ENCODE measurements at places on chromosomes 2 and 18.
A peak's percentile ranks its signal among the peaks of the same experiment; 100 is the strongest.

DNA sequence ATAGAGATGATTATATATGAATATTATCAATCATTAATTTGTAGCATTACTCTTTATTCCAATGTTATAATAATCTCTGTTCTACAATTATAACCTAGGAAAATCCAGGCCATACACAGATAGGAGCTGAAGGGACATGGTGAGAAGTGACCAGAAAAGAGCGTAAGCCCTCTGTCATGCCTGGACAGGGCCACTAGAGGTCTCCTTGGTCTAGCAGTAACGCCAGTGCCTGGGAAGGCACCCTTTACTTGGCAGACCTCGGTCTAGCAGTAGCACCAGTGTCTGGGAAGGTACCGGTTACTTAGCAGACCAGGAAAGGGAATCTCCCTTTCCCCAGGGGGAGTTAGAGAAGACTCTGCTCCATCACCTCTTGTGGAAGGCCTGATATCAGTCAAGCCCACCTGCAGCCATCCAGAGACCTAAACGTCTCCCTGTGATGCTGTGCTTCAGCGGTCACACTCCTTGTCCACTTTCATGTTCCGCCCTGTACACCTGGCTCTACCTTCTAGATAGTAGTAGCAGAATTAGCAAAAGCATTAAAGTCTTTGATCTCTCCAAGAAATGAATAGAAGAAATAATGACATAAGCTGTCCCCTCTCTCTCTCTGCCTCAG is 447.5 kb upstream of the FSIP2 start:
- no peak for DNase-seq

GRCh38 chr2:196944570-196944969 is 18.1 kb upstream of the PGAP1 start:
- no peak for DNase-seq

GRCh38 chr18:75496151-75496550 is 68.6 kb upstream of the SMIM21 start:
- DNase-seq = no peak

DNA sequence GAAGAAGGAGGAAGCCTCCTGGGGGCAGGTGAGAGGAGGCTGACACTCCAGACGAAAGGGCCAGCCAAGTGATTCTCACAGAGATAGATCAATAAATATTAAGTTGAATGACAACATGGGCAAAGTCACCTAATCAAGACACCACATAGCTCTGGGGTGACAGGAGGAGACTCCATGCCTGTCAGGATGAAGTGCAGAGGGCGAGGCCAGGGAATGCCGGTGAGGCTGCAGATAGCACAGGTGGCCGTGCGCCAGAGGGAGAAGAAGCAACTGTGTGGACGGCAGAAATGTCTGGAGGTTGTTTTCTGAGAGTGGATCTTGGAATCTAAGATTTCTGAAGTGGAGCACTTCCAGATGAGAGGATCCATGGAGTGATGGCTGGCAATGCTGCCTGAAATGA is 71.4 kb downstream of the NAB1 start:
- DNase-seq = no peak

GRCh38 chr2:144663207-144663606 is 143.3 kb upstream of the ZEB2 start:
- no peak for DNase-seq

GRCh38 chr18:63686871-63687270 is 15.9 kb upstream of the SERPINB11 start:
- no peak for DNase-seq

- no peak for DNase-seq
These were observed 27.8 kb upstream of the ICOS start for GRCh38 chr2:203908797-203909185.

GRCh38 chr2:44155666-44156446 is 12.8 kb upstream of the PPM1B start:
- DNase-seq = no peak

GRCh38 chr2:240143801-240144648 is 3.6 kb upstream of the OTOS start:
- DNase-seq = peak; percentile 55

GRCh38 chr2:208645226-208645625 is 238.6 kb downstream of the PTH2R start:
- no peak for DNase-seq

GRCh38 chr18:78814766-78815165 is 164.9 kb upstream of the SALL3 start:
- no peak for DNase-seq

DNA sequence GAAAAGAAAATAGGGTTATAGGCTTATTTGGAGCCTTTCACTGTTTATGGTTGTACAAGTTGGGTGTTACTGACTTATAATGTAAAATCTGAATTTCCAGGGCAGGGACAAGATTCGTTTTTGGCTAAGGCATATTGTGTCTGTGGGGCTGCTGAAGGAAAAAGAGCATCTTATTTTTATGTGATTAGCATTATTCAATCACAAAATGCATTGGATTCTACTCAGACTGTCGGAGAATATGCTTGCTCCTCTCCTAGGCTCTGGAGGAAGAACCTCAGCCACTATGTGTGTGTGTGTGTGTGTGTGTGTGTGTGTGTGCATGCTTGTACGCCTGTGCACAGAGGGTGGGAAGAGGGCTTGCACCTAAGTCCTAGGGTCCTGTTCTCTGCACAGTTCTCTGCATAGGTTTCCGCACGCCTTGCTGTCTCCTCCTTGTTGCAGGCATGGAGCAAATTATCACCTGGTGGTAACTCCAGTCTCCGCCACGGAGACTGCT is 44.3 kb downstream of the AGAP1 start:
- no peak for DNase-seq

DNA sequence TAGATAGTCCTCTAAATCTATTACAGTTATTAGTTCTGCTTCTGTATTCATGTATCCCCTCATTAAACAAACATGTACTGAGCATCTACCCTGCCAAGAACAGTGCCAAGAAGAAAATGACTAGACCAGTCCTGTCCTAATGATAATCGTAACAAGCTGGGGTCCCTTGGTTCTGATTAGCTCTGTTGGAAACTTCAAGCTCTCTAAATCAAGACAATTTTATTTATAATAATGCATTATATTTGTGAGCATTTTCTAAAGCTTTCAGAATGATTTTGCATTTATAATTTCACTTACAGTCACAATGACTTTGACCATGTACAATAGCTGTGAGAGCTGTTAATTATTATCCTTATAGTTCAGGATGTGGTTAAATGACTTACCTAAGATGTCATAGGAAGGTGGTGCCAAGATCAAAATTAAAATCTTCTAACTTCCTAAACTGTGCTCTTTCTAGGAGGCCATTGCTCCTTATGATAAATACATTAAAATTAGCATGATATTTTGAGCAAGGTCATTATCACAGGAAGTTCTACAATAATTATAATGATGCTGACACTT is 336.5 kb upstream of the SLC39A10 start:
- no peak for DNase-seq

DNA sequence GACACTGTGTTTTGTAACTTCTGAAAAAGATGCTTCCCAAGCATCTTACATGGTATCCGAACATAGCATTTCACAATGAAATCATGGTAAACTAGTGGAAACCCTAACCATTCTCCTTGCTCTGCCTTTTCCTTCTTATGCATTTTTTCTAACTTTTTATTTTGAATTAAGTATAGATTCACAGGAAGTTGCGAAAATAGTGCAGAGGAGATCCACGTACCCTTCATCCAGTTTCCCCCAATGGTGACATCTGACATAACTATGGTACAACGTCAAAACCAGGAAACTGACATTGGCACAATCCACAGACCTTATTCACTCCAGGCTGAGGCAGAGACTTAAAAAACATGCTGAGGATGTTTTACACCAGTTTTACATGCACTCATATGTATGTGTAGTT is 38.3 kb downstream of the AAK1 start:
- no peak for DNase-seq

- DNase-seq = no peak
These were observed 435.9 kb downstream of the TSN start for GRCh38 chr2:122191331-122191730.

- DNase-seq = no peak
These were observed 55.4 kb upstream of the COL5A2 start for GRCh38 chr2:189234991-189235390.

DNA sequence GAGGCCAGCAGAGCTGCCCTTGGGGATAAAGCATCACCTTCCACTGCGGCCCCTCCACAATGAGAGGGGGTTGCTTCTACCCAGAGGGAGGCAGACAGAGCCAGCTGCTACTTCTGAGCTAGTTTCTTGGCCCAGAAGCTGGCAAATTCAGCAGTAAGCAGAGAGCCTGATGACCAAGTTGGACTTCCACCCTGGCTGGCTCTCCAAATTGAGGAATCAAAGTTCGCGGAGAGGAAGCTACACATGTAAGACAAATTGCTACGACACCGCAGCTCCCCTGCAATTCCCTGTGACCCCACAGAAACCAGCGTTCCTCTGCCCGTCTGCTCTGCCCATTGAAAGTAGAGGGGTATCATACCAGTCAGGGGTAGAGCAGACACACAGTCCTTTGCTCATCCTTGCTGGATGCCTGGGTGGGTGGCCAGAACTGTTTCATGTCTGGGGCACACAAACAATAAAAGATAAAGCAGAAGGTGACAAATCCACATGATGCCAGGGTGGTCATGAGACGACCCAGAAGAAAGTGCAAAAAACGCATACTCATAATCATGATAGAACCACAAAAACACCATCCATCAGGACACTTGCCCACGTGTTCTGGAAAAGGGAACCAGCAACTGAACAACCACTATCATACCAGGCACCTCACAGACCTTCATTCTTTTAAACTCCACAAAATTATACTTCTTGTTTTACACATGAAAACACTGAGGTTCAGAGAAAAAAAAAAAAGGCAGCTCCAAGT is 5.4 kb downstream of the TFCP2L1 start:
- DNase-seq = no peak

DNA sequence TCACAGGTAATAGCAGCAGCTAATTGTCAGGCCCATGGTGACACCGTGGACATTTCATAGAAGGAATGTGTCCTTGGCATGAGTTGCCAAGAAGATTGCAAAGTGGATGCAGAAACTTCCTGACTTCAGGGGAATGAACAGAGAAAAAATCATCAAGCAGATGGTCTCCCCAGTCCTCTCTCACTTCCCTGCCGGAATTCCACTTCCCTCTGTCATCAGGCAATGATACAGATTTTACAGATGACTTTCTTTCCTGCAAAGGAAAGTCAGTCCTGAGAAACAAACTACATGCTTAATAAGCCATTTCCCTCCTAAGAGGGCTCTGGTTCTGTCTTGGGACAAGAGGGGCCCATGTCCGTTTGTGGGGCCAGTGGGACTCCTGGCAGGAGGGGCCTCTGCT is 45.7 kb downstream of the KCNF1 start:
- DNase-seq = no peak

DNA sequence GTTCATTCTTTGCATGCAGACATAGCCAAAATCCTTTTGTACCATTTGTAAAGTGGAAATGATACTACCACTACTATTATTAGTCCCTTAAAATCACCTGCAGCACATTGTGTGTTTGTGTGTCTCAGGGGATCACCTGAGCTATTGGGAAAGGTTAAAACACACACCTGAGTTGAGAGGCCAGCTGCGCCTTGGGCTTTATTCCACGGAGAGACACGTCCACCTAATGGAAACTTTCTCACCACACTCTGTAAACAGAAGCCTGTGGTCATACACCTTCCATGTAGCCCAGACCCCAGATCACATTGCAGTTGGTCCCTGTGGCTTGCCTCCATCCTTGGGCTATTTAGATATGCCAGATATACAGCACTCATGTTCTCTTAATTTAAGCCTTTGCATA is 81.8 kb upstream of the SH3BP4 start:
- no peak for DNase-seq

- no peak for DNase-seq
These were observed 97.8 kb downstream of the TMEM18 start for GRCh38 chr2:579351-579886.

- DNase-seq = no peak
These were observed 432.3 kb downstream of the STK39 start for GRCh38 chr2:167814881-167815718.

DNA sequence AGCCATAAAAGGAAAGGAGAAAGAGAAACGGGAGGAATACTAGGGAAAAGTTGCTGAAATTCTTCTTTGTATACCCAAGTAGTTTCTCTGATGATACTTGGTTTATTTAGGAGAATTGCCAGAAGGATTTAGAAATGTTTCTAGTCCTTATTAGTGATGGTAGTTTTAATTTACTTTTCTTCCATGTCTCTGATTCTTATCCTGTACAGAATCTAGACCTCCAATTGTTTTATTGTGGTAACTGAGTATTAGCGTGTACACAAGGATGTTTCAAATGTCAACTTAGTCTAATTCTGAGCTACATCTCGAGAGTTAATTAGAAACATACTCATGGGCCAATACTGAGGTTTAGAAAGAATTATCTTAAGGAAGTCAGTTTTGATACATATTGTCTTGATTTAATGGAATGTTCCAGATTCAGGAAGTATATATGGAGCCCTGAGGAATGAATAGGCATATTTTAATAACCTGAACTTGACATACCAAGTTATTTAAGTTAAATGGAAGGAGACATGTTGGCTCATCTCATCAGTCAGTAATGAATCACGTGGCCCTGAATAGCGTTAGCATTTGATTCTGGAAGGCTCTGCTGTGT is 219.6 kb downstream of the LTBP1 start:
- DNase-seq = no peak

GRCh38 chr2:86045541-86045940 is 60.1 kb downstream of the POLR1A start:
- DNase-seq = no peak

- DNase-seq = no peak
These were observed 64.8 kb downstream of the CDCA7 start for GRCh38 chr2:173419506-173419905.

- DNase-seq = no peak
These were observed 263.9 kb downstream of the LTBP1 start for GRCh38 chr2:33210626-33211025.

DNA sequence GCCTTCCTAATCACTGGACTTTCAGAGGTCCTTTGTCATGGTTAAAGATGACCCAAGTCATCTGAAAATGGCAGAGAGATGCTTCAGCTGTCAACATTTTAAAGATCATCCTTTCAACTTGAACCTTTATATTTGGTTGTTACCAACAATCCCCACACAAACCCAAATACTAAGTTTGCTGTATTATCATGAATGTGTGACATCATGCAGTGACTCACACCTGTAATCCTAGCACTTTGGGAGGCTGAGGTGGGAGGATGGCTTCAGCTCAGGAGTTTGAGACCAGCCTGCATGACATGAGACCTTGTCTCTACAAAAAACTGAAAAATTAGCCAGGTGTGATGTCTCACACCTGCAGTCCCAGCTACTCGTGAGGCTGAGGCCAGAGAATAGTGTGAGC is 55.2 kb upstream of the NRP2 start:
- no peak for DNase-seq
